ENCODE measurements at places on chromosomes 16 and 17.

- DNase-seq, result peak; percentile 53
These were observed 12.6 kb downstream of the UTS2R start for GRCh38 chr17:82384051-82384729.

DNA sequence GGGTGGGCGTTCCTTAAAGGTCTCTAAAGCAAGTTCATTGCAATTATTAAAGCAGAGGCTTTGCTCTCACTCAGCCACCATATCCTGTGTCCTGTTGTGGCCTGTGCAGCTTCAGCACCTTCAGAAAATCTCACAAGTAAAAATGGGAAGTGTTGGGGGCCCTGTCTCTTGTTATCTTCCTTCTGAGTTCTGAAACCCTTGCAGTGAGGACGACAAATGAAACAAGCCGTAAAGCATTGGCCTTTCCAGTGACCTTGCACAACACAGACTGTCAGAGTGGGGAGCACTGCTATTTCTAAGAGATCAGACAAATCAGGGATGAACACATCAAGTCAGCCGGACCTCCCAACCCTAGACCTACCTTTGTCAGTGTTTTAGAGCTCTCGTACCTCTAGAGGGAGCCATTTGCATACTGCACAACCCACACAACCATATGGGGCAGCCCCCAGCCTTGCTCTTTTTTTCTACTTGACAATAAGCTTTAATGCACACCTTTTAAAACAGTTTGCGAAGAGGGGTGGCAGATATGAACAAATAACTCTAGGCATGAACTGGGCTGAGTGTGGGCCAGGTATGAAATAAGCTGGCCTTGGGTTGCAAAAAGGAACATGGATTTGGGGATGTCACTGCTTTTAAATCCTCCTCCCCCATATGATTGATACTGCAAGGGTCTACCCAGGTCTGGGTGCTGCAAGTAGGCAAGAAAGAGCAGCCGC is 89.8 kb downstream of the KATNIP start:
- peak; percentile 40 for DNase-seq

DNA sequence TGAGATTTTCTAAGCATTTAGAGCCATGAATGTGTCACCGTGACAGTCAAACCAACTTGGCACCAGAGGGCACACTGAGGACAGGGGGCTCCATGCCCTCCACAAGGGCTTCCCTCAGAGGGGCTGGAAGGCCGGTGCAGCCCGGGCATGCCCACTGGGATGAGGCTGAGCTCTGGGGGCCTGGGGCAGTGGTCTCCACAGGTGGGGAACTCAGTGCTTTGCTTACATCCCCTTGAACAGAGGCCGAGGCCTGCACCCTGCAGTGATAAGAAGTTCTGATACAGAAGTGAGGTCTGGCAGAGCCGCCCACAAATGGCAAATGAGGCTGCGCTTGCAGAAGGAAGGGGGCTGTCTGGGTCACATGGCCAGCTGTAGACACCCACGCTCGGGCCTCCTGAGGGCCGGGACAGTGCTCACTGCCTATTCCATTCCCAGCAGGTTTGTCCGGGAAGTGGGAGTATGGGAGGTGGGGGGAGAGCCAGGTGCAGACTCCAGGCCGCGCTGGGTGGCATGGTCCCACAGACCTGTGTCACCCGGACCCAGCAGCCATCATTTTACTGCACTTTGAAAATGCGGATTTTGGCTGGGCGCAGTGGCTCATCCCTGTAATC is 116.8 kb upstream of the CREBBP start:
- no peak for DNase-seq

GRCh38 chr16:12057266-12057665 is 80.7 kb downstream of the SNX29 start:
- DNase-seq, result no peak

DNA sequence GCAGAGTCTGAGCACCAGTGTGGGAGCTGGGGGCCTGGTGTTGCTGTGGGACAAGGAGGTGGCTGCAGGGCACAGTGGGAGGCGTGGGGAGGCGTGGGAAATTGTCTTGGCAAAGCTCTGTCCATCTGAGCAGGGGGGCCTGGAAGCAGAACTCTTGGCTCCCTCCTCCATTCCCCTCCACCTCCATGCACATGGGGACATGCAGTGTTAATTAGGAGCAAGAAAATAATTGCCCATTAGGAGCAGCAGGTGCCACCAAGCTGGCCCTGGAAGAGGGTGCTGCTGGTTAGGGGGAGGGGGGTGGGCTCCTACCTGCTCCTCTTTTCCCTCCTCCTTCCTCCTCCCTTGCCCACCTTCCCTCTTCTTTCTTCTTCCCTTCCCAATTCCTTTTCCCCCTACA is 4.5 kb downstream of the TTYH2 start:
- DNase-seq, result peak; percentile 55

- DNase-seq, result no peak
These were observed 41.6 kb downstream of the DCAKD start for GRCh38 chr17:45009676-45010467.

- DNase-seq, result no peak
These were observed 91.9 kb upstream of the CBX4 start for GRCh38 chr17:79930877-79931816.

- no peak for DNase-seq
These were observed 14.1 kb downstream of the MFSD11 start for GRCh38 chr17:76752006-76752405.

DNA sequence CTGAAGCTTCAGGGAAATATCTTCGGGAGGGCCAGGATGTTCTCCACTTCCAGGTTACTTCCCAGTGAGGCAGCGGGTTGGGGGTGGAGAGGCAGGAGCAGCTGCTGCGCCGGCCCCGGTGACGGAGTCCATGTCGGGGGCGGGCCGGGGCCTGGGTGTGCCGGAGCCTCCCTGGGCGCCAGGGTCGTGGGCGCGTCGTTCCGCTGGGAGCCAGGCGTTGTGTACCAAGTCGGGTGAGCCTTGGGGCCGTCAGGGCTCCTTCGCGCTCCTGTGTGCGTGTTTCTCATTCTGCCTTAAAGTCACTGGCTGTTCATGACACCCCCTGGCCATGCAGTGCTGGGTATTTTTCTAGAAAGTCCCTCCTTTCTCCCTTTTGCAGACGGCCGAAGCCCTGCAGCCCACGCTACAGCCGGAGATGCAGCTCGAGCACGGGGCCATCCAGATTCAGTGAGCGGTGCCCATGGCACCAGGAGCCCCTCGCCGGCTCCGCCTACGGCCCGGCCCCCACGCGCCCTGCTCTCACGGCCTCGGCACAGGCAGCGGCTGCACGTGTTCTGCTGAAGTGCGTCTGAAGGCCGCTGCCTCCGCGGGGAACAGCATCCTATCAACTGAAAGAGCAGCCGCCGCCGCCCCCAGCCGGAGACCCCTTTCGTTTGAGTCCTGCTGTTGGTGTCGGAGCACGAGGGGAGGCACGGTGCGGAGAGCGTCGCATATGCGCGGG is 125.1 kb downstream of the BANP start:
- no peak for DNase-seq

DNA sequence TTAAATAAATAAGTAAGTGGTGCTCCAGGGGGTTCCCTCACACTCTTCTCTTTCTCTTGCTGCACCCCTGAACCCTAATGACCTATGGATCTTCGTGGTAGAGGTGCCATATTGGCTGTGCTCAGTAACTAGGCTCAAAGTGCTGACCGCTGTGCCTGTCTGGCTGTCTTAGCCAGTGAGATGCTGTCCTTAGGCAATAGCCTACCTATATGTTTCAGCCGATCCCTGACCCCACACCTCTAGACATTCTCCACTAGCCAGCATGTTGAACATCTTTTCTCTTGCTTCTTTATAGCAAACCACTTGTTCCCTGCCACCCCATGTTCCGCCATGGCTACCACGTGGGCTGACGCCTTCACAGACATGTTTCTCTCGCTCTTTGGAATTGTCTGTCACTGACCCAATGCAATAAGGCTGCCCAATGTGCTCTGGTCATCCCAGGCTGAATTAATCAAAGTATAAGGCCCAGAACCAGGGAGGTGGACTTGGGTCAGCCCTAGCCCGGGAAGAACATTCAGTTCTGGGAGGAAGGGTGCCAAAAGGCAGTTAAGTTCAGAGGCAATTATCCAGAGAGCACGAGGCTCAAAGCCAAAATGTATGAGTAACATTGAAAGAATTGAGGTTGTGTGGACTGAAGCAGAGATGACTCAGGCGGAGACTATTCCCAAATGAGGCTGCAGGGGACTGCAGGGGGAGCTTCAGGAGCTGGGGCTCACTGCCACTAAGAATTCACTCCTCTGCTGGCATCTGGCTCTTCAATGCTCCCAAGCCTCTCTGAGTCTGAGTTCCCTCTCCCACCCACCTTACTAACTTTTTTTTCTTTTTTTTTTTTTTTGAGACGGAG is 28.7 kb upstream of the TNRC6A start:
- no peak for DNase-seq

DNA sequence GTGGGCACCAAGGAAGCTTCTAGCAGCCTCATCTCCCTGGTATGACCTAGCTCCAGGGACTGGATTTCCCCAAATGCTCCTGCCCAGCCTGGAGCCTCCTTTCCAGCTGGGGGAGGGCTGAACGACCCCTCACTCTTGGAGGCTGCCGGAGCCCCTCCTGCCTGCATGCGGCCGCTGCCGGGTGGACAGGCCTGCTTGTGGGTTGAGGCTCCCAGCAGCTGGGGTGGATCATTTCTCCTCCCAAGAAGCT is 213.6 kb downstream of the SEC14L1 start:
- no peak for DNase-seq

DNA sequence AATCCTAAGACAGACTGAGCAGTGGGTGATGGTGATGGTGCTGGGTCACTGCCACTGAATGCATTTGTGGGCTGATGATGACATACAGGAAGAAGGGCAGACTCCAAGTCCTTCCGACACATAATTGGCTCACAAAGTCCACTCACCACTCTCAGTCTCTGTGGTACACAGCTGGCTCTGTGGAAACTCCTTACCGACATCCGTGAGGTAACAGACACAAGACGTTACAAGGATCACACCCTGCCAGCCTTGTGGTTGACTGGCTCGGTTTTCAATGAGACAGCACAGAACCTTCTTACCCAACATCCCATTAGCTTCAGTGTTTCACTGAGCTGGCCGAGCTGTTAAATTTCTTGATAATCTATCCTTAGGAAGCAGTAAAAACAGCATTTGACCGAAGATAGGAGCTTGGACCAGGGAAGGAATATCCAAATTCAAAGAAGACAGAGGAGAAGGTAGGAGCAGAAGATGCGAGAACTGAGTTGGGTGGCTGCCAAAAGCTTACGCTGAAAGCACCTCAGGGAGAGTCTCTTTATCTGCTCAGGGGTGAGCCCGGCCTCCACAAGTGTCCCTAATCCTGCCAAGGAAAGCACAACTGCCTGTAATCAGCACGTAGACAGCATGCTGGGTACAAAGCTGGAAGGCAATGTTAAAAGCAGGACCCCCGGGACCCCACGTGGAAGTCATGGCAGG is 5.5 kb upstream of the MXRA7 start:
- no peak for DNase-seq

GRCh38 chr16:48155926-48156789 is at the start of gene ABCC12:
Gene ABCC12, minus strand, starts transcription at chr16:48155993. Its CDS starts 9,569 bp downstream, at chr16:48146424.
- DNase-seq, result no peak

DNA sequence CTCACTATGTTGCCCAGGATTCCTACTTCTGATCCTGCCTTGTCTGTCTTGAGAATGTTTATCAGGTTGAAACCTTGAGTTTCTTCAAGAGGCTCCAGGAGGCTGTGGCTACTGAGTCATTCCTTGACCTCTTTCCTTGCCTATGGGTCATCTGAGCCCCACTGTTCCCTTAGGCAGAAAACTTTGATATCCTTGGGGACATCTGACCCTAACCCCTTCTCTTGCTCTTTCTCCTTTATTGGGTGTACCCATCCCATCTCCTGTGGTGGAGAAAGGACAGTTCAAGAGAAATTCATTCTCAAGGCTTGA is 12.5 kb downstream of the ARL4D start:
- no peak for DNase-seq

DNA sequence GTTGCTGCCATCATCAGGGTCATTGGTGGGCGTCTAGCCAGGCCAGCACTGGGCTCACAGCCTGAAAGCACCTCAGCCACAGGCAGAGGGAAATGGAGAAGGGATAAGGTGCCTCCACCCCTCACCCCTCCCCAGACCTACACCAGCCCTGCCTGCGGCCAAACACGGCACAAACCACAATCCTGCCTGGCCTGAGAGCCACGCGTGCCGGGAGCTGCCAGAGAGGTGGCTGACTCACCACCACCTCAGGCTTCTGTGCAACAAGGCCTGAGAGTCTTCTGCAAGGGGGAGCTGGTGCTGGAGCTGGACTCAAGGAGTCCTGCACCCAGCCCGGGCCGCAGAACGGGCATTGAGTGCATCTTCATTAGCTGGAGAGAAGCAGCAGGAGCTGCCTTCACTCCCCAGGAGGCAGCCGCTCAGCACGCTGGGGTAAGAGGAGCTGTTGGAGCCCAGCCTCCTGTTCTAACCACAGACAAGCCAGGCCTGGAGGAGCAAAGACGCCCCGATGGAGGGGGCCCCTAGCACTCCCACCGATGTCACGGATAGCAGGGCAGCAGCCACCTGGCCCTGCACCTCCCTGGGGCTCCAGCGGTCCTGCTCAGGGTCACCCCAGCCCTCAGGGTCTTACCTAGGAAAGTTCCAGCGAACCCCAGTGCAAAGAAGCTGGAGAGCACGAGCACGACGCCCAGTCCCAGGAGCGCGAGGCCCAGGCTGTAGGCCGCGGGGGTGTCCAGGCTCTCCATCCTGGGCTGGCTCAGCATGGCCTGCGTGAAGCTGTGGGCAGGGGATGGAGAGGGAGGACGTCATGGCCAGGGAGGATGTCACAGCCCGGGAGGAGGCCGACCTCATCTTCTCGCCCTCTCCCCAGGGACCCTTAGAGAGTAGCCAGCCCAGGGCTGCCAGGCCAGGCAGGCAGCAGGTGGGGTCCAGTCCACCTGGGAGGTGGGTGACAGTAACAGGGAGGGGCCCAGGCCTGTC is 16.0 kb upstream of the RASD1 start:
- DNase-seq, result no peak

- DNase-seq, result no peak
These were observed 18.1 kb upstream of the TMEM132E start for GRCh38 chr17:34561328-34561727.
